HFFc6 (cell line): ENCODE measurements at places on chromosomes 1 and 21. TPM values are rescaled to one million over a fixed set of nuclear protein-coding genes. Genes with fewer than 3 reads are reported as not detected.

GRCh38 chr1:160069460-160070231, at the start of gene KCNJ10:
Gene KCNJ10 (minus strand): TSS chr1:160070160. CDS start chr1:160042532, 27,628 bp downstream.
- DNase-seq = no peak

GRCh38 chr1:59360170-59360569, 63.3 kb downstream of the FGGY start:
- peak; percentile 64 for DNase-seq

SMCP gene
- total RNA-seq = not detected in 2 replicates

DNA sequence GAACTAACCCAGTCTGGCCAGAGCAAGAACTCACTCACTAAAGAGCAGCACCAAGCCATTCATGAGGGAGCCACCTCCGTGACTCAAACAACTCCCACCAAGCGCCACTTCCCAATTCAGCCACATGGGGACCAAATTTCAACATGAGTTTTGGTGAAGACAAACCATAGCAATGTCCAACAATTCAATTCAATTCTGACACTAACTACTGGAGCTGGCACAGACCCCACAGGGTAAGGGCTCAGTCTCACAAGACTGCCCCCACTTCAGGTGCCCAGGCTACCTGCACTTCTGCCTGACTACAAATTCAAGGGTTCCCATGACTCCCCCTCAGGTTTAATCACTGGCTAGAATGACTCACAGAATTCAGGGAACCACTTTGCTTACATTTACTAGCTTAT, 48.8 kb upstream of the RAP1A start:
- DNase-seq = peak; percentile 15

DNA sequence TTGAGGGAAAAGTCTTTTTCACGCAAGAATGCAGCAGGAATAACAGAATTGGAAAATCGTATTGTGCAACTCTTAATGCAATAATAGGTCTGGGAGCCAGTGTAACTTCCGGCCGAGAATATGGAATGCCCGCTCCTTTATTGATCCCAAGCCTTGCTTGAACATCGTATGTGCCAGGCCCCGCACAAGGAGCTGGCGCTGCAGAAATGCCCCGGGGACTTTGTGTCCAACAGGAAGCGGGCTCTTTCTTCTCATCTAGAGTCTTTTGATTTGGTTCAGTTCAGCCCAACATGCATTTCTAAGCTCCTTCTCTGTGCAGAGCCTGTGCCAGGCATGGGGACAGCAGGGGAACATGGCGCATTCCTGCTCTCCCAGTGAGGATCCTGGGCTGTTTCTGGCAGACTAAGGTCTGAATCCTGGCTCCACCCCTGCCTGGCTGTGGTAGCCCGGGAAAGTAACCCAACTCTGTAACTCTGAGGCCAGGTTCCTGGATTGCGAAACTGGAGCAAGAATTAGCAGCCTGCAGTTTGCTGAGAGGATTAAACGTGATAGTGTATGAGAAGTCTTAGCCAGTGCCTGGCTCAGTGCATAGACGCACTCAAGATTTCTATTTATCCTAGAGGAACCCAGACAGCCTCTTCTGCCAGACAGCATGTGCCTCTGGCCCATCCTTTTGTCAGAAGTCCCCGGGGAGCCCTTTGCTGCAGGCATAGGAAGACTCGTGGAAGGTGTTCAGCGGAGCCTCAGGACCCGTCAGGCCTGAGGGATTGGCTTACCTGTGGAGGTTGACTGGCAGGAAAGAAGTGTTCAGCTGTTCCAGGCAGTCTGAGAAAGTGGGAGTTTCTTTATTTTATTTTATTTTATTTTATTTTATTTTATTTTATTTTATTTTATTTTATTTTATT, 987 bp upstream of the CDCP2 start:
- DNase-seq = peak; percentile 55

PLA2G2A gene
- total RNA-seq = not detected in 3 replicates

DNA sequence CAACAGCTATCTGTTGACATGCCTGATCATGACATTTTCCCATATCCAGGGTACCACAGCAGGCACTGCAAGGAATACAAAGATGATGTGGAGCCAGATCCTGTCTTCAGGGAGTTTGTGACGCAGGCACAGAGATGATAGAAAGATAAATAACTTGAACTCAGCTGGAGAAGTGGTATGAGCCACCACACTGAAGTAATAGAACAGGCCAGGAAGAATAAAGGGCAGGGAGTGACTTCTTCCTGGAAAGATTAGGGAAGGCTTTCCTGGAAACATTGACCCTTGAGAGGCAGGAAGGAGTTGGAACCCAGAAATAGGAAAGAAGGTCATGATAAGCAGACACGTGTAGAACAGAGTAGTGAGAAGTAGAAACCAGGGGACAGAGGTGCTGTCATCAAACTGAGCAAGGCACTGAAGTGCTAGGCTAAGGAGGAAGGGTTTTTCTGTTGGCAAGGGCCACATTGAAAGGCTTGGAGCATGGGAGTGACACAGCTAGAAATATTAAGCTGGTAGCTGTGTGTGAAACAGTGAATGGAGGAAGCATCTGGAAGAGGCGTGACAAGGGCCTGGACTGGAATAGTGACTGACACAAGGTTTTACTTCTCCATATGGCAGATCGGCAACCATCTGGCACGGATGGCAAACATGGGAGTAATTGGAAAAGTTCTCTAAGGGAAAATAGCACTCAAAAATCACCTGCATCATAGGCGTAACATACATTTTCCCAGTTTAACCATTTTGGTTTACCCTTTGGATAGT, 68.4 kb downstream of the AK5 start:
- no peak for DNase-seq

ST6GALNAC3 gene
- 0.60 to 1.5 TPM (median 1.2 TPM) in 3 replicates for total RNA-seq

- DNase-seq = peak; percentile 80
These were observed 76.9 kb downstream of the CLIC6 start for GRCh38 chr21:34745557-34746255.

DNA sequence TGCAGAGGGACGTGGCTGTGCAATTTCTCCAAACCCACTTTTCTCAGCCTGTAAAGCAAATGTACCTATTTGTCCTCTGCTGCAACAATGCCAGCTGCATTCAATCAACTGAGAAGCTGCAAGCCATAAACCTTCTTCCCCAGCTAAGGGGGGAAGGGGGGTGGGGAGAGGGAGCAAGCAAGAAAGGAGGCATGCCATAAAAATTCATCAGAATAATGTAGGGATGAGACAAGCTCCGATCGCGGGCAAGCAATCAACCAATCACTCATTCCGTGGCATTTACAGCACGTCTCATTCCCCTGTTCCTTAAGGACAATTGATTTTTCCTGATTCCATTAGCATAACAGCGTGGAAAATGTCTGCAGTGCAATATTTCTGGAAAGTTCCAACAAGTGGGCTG, 144.8 kb downstream of the DMRTA2 start:
- DNase-seq = no peak

S100A7A gene
- total RNA-seq = not detected in 2 replicates

DNA sequence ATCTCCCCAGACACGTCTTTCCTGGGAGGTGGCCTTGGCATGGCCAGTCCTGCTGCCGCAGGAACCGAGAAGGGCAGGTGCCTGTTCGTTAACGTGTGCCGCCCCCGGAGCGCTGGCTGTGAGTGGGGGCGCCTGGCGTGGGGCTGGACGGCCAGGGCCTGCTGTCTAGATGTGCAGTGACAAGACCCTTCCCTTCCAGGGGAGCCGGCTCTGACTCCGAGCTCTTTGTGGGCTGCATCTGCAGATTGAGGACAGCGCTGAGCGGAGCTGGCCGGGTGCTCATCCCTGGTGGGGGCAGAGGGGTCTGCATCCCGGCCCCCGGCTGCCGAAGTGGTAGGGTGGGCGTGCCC, 13.0 kb downstream of the COL18A1 start:
- DNase-seq = no peak

ATP6V1G3 gene
- 0.54 to 1.9 TPM (median 0.97 TPM) in 3 replicates for total RNA-seq
